ENCODE measurements at places on chromosomes 11 and 22.

GRCh38 chr11:100316952-100317351 lies 370.1 kb upstream of the ARHGAP42 start:
- no peak for DNase-seq

- no peak for DNase-seq
These were observed 270.1 kb downstream of the BUD13 start for GRCh38 chr11:116502641-116503061.

DNA sequence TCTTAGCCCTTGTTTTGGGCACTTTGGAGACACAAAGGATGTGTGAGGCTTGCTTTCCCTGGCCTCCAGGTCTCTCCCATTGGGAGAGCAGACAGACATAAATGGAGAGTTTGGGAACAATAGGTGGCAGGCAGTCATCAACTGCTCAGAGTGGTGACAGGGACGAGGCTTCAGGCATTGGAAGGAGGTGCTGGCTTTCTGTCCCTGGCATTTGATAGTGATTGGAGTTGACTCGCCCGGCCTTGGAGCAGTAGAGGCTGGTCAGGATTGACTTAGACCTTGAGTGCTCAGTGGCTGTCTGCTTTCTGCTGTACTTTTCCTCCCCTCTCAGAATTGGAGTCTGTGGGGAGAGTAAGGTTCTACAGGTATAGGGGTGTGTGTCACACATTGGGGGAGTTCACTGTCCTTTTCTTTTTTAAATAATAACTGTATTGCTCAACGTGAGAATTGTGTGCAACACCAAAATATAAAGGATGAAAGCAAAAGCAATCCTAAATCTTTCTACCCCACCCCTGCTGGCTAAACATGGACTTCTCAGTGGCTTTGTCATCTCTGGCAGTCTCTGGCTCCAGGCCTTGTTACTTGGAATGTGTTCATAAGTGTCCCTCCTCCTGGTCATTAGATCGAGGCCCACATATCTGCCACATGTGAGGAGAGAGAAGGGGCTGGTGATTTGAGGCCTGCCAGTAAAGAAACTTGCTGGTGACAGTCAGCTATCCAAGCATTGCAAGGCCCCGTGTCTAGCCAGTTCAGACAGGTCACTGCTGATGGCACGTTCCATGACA lies 21.1 kb downstream of the SHISA8 start:
- no peak for DNase-seq

- DNase-seq: no peak
These were observed 124.1 kb upstream of the CSNK2A3 start for GRCh38 chr11:11476971-11477645.

DNA sequence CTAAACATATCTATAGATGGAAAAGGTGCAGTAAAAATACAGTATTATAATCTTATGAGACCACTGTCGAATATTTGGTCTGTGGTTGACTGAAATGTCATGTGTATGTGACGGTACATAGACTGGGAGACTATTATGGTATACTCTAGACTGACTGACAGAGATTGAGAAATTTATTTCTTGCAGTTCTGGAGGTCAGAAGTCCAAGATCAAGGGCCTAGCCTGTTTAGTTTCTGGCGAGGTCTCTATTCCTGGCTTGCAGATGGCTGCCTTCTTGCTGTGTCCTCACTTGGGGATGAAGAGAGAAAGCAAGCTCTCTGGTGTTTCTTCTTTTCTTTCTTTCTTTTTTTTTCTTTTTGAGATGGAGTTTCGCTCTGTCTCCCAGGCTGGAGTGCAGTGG lies 7.3 kb upstream of the OSBP2 start:
- no peak for DNase-seq

All from EH (cell line).